ENCODE measurements at places on chromosomes 7 and 10.

DNA sequence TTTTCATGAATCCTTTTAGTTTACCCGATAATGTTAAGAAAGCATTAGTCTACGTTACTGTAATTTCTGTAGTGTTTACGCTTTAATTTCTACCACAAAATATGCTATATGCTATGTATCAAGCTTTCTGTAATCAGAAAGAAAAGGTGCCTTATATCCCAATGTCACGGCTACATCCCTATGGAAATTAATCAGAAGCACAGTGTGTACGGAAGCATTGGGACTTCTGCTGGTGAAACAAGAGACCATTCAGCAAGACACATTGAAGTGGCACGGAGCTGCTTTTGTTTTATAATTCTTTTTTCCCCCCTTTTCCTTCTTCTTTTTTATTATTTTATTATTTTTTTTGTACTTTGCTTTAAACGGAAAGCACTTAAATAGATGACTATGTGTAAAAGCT lies 31.2 kb upstream of the SH2B2 start:
- DNase-seq, result no peak

- no peak for DNase-seq
Observed at GRCh38 chr7:82200601-82201000, 243.0 kb downstream of the CACNA2D1 start.

GRCh38 chr10:34384372-34384771 lies 430.7 kb downstream of the PARD3 start:
- no peak for DNase-seq

DNA sequence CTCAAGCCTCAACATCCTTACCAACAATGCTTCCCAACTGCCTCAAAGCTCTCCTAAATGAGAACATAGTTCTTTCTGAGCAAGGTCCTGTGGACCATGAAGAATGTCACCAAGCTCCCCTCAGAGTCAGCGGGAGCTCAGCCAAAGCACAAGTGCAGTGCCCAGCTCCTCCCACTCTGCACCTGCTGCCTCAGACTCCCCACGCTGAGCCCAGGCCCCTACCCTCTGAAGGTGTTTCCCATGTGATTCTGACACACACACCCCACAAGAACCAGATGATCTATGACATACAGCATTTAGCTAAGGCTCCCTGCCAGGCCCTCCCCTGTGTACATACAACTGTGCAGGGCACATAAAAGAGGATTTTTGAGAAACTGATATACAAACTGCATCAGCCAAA lies 19.2 kb downstream of the ERCC6 start:
- no peak for DNase-seq

GRCh38 chr10:1952126-1953095 lies 215.1 kb upstream of the ADARB2 start:
- DNase-seq, result no peak

DNA sequence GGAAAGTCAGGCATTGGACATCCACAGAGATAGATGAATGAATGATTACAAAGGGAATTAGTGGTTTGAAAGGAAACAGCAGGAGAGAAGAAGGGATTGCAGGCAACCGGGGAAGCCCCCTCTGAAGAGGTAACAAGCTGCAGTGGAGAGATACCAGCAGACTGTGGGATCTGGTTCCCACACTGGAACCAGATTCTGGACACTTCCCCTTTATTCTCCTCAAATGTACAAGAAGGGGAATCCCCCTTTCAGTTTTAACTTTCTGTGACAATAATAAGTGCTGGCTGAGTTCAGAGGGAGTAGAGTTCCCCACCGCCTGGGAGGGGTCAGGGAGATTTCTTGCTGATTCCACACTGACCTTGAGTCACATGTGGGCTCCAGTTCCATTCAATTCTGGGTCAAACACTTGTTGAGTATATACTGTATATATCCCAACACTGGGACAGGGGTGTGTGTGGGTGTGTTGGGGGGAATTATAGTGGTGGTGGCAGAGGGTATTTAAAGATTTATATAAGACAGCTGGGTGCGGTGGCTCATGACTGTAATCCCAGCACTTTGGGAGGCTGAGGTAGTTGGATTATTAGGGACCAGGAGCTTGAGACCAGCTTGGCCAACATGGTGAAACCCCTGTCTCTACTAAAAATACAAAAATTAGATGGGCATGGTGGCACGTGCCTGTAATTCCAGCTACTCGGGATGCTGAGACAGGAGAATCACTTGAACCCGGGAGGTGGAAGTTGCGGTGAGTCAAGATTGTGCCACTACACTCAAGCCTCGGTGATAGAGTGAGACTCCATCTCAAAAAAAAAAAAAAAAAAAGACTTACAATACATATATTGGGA lies 16.5 kb upstream of the DDIT4 start:
- peak; percentile 96 for DNase-seq

GRCh38 chr7:101226721-101227120 lies 8.8 kb downstream of the ZNHIT1 start:
- DNase-seq, result no peak

GRCh38 chr7:112989531-112989930 lies 97.1 kb downstream of the GPR85 start:
- DNase-seq, result no peak

DNA sequence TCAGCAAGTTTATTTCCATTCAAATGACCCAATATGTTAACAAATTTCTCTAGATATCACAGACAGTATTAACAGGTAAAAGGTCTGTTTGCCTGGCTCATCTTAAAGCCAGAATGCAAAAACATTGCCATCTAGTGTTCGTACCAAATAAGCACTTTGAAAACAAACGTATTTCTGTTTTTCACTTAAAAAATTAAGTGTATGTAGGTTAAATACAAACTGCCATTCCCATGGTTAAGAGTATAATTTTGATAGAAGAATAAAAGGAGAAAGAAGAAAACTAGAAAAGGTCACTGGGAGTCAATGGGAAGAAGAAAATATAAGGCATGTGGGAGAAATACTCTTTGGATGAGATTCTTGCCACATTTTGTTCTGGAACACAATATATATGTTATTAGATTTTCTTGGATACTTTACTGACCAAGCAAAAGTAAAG lies 51.0 kb downstream of the ORC5 start:
- peak; percentile 33 for DNase-seq

GRCh38 chr10:123906884-123907652 lies 15.5 kb upstream of the CPXM2 start:
- no peak for DNase-seq

- DNase-seq, result no peak
Observed at GRCh38 chr7:17022920-17023319, 141.1 kb upstream of the AGR3 start.

GRCh38 chr7:76129366-76129765 lies 72.3 kb upstream of the SRRM3 start:
- no peak for DNase-seq

DNA sequence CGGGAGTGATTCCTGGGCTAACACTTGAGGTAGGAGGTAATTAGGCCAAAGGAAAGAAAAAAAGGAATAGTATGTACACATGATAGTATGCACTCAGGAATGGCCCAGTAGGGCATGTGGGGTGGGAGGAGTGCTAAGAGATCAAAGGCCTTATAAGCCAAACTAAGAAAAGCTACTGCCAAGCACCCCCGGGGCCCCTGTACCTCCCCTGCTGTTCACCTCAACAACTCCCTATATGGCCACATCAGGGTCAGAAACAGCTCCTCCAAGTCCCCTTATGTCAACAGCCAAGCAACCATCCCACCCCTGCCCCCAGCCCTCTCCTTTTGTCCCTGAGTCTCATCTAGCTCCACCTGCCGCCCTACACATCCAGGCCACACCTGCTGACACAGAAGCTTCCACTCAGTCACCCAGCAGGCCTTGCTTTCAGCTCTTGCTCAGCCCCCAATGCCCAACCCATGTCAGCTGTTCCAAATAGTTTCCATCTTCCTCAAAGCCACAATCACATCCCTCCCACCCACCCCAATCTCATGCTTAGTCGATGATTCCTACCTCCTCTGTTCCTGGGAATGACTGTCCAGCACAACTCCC lies 80.2 kb downstream of the SORBS1 start:
- no peak for DNase-seq

- no peak for DNase-seq
Observed at GRCh38 chr10:36324831-36325230, 682.7 kb upstream of the FZD8 start.

- DNase-seq, result no peak
Observed at GRCh38 chr7:31488562-31489203, 25.2 kb upstream of the ITPRID1 start.

- DNase-seq, result no peak
Observed at GRCh38 chr10:33086100-33086499, 128.1 kb upstream of the ITGB1 start.

DNA sequence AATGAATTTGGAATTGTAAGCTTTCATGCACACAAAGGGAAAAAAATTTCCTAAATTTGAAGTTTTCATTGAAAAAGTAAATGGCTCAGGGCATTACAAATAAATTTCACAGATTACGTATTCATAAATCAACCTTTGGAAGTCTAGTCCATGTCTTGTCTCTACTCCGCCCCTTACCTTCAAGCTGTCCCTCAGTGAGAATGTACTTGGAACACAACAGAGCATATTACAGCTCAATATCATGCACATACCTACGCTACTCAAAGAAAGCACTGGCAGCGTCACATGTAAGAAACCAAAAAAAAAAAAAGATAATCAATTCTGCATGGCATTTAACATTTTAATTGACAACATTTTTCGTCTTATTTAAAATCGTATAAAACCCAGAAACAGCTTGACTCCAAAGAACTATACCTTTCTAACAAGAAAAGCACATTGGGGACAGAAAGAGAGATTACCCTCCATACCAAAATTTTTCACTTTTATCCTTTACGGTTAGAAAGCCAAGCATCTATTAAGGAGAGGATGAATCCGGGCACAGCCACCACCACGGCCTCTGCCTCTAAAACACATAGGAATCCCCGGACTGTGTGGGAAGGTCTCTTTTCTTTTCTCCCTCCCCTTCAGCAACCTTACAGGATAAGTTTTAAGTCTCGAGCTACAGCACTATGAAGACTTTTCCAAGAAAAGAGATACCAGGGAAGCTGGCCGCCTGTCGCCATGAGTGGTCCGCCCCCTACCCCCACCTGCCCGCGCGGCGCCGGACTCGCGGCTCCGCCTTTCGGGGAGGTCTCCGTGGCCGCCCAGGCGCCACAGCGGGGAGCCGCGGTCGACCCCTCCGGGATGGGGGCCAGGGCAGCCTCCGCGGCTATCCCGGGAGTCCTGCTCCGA lies 1.1 kb downstream of the JMJD1C start:
- DNase-seq, result no peak

DNA sequence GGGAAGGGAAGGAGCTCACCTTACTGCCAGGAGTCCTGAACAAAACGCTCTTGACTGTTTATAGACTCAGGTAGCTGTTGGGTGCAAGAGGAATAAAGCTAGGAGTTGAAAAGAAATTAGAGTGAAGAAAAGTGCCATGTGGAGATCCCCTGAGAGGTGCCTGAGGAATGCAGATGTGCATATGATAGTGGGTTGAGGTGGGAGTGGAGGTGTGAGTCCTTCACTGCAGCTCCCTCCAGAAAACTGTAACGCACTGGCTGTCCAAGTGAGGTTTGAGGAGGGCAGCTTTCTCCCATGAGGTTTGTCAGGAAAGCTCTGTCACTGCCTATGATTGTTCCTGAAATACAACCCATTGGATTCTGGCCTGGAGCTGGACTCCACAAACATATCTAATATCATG lies 904.8 kb upstream of the POT1 start:
- DNase-seq, result no peak

DNA sequence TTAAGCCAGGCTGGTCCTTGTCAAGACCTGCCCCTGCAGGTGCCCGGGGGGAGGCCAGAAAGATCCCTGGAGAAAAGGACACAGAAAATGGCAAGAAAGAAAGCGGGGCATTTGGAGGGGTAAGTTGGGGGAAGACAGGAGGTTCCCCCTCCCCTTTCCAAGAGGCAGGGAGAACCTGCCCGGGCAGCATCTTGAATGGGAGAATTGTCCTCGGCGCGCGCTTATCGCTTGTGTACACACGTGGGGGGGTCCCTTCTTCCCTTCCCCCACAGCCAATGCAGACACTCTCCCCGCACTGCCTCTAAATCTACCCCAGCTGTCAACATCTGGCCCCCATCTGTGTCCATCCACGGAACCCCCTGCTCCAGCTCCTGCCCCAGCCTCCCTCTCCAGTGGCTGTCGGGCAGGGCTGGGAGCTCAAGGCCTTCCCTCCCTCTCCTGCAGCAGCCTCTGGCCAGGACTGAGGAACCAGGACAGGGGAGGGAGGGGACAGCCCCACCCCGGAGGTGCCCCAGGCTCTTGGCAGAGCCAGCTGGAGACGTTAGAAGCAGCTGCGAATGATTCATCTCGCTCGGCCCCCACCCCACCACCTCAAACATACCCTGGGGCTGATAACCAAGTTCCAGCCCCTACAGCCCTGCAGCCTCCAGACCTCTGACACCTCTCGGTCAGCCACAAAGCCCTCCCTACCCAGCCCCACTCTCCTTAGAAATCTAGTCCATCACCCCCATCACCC lies 25.3 kb downstream of the EPHB4 start:
- peak; percentile 31 for DNase-seq

DNA sequence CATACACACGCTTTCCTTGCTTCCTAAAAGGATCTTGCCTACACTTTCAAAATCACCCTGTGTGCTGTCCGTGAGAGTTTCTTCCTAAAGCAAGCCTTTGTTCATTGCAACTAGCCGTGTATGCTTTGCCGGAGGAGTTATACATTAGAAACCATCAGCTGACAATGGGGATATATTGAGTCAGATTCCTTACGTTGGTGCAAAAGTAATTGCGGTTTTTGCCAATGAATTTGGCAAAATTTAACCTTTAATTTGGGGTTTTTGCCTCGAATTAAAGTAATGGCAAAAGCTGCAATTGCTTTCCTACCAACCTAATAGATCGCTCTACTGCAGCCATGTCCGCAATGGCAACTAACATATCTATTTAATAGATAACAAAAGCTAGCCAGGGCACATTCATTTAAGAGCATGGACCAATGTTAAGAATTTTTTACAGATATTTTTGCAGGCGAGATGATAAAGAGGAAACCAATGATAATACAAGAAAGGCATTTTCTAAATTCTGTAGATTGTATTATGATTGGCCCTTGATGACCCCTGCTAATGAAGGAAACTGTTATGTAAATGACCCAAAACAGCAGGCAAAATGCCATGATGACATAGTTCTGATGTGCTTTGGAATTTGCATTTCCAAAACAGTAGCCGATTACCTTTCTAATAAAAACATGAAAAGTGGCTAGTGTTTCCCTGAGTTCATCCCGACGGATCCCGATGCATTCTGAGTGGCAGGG lies 184.8 kb upstream of the NRP1 start:
- no peak for DNase-seq

DNA sequence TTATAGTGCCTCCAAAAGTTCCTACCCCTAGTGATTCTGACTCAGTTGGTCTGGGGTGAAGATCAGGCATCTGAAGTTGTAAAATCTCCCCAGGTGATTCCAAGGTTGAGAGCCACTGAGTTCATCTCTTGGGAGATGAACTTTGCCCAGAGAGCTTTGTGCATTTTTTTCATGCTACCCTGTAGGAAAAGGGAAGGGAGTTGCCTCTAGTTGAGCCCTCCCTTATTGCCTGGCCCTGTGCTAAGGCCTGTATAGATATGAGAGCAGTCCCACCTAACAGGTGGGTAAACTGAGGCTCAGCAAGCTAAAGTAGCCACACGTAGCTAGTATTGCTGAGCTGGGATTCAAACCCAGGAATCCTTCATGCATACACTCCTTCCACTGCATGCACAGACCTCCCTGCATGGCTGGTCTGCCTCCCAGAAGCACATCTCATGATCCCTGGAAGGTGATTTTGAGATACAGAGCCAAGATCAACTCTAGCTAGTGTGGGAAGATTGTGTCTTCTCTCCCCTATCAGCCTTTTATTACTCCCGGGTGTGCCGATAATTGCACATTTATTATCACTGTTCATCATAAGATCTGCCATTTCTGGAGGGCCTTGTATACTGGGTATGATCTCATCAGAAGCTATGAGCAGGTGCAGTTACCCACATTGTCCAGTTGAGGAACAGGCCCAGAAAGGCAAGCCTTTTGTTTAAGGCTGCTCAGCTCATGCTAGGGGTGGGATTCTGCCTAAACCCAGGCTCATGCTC lies 47.0 kb downstream of the TBATA start:
- DNase-seq, result no peak
